ENCODE measurements at places on chromosomes 7 and 10.

GRCh38 chr10:12980713-12981306, 20.7 kb downstream of the CCDC3 start:
- DNase-seq = no peak

- no peak for DNase-seq
Observed at GRCh38 chr7:25951414-25952260, 200.4 kb upstream of the NFE2L3 start.

- DNase-seq = no peak
Observed at GRCh38 chr7:44646176-44646920, 39.9 kb downstream of the OGDH start.

GRCh38 chr10:48648172-48648942, 36.3 kb upstream of the WDFY4 start:
- DNase-seq = no peak

GRCh38 chr7:98745722-98746318, 124.0 kb downstream of the TMEM130 start:
- DNase-seq = peak; percentile 19

DNA sequence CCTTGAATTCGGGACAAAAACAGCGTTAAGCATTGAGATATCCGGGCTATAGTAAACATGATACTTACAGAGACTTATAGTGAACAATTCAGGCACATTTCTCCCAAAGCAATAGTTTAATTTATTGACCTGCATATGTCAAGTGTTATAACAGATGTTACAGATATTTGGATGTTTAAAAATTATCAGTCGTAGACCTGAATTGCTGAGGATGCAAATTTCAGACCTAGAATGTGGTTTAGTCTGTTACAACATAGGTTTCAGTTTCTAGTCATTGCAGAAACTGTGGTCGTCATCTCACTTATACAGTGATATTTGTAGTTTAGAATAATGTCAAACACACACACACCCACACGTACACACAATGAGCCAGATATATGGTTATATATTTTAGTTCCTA, 85.2 kb downstream of the VTI1A start:
- no peak for DNase-seq

DNA sequence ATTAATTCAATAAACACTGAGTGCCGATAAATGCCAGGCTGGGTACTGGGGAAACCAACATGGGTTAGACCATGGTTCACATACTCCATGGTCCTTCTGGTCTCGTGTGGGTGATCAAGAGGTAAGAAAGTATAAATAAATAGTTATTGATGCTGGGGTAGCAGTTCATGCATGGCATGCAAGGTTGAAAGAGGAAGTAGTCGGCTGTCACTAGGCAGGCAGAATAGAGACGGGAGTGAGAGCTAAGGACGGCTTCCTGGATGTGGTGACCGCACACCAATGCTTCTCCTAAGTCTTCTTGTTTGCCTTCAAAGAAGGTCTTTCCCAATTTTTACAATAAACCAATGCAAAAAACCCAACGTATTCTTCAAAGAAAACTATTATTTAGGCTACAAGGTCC, 208.6 kb downstream of the ADAM12 start:
- no peak for DNase-seq

GRCh38 chr10:22712956-22713852, 1.2 kb downstream of the PIP4K2A start:
- DNase-seq = no peak

- DNase-seq = no peak
Observed at GRCh38 chr10:133180965-133181639, 21.1 kb downstream of the KNDC1 start.

- DNase-seq = no peak
Observed at GRCh38 chr7:142969183-142969582, 7.0 kb upstream of the KEL start.

DNA sequence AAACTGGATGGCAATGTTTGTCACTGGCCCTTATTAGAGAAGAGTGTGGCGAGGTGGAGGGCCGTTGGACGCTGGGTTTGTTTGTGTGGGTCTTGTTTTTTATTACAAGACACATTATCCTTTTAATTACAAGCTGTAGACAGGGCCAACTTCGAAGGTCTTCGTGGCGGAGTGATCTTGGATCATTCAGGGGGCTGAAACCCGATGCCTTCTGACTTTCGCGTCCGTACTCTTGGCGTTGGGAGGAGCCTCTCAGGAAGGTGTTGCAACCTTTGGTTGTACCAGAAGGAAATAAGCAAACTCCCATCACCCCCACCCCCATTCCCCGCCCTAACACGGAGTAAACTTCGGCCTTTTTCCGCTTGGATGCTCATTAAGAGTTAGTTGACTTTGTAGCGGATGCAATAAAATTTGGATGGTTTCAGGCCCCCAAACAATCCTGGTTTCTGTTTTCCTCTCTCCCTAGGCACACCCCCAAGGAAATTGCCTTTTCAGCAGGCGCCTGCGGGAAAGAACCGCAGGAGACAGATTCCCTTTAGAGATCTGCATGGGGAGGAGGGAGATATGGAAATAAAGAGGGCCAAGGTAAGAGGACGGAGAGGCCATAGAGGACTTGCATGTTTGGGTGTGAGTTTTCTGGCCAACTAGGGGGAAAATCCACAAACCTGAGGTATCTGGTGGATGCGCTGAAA, 294.5 kb upstream of the NFE2L3 start:
- no peak for DNase-seq

DNA sequence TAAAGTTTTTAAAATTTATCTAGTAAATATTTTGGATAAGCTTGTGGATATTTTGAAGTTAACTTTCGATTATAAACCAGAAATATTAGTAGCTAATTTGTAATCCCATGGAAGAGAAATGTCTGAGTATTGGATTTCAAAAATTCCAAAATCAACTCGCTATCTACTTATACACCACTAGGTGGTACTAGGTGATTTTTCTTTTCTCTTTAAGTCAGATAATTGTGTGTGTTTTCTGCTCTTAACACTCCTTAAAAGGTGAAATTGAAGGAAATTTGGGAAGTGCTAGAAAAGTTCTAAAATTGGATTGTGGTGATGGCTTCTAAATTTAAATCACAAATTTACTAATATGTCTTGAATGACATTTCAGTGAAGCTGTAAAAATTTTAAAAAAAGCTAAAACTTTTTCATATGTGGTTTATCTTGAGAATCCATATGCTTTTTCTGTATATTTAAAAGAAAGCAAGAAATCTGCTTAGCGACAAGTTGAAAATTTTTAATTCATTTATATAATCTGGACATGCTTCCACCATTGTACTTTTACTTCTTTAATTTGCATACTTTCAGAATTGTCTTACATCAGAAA, 90.2 kb downstream of the IPMK start:
- no peak for DNase-seq

GRCh38 chr10:128286141-128286761, 160.0 kb upstream of the MKI67 start:
- no peak for DNase-seq

DNA sequence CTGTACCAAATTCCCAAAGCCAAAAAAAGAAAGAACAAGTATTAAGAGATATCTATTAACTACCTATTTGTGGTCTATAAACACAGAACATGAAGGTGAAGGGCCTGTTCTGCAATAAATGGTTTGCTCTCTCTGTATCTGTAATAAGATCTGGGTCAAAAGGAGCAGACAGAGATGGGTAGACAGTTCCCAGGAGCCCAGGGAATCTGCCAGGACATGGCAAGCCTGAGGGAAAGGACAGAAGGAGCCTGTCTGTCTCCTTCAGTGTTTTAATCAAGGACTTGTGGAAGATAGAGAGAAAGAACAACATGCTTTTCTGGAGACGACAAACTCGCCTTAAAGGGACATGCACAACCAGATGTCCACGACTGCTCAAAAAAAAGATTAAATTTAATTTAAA, 165.7 kb downstream of the ELMO1 start:
- no peak for DNase-seq

- DNase-seq = no peak
Observed at GRCh38 chr7:100799037-100799896, 28.1 kb downstream of the EPHB4 start.

DNA sequence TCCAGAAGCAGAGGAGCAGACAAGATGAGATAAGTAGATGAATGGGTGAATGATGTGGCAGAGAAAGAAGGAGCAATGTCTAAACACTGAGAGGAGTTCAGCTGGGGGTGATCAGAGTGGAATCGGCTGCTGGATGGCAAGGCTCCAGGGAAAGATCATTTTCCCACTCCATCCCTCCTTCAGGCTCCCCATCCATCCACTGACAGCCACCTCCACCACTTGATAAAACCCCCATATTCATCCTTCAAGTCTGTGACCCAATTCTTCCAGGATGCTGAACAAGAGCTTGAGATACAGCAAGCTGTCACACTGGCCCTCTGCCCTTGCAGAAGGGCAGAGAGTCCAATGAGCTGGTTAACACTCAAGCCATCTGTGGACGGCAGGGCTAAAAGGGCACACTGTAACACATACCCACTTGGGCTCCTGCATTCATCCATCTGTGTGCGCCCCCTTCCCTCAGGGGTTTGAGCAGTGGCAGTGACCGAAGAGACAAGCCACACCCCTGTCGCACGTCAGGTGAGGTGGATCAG, 30.8 kb upstream of the CACNB2 start:
- no peak for DNase-seq

DNA sequence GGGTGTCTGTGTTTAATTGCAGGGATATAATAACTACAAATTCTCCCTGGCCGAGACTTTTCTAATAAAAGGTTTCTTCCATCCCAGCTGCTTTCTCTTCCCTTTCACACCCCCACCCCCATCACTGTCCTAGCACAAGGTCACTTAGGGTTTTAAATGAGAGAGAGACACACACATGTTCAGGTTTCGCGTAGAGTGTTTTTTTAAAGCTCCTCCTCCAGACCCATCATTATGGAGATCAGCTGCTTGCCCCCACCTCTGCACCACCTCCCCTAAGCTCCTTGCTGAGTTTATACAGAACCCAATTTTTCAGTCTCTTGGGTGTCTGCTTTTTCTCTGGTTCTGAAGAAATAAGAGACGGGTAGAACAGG, 18.6 kb downstream of the LRMDA start:
- DNase-seq = no peak

DNA sequence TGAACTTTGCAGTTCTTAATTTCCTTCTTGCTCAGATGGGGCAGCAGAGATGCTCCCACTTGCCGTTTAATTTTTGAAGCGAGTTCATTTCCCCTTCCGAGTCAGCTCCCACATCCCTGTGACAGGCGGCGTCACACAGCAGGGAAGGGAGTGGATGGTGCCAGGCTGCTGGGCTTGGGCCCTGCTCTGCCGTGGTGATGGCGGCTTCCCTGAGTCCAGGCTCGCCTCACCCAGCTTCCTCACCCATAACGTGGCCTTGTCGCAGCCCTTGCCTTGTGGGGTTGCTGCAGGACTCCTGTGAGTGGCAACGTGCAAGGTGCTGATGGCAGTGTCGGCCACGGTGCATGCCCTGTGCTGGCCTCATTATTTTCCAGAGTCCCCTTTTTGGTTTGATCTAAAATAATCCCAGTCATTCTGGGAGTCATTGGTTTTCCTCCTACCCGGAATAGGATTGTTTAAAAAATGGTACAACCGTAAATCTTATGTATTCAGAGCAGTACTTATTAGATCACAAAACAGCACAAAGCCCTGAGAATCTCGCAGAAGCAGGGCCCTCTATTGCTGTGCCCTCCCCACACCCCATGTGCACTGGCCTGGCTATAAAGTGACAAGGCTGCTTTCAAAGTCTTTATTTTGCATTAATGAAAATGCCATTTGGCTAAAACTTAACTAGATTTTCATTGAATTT, 260.1 kb downstream of the WDR37 start:
- no peak for DNase-seq

- DNase-seq = no peak
Observed at GRCh38 chr7:26916336-26916735, 51.9 kb upstream of the SKAP2 start.

- no peak for DNase-seq
Observed at GRCh38 chr7:132179080-132179430, 397.2 kb downstream of the PLXNA4 start.

GRCh38 chr7:1569440-1569832, 396 bp downstream of the PSMG3 start:
- DNase-seq = no peak
